CD4-positive, alpha-beta T cell (primary cell): ENCODE measurements at places on chromosomes 6 and 20. TPM values are rescaled to one million over a fixed set of nuclear protein-coding genes. Genes with fewer than 3 reads are reported as not detected.
A peak's percentile ranks its signal among the peaks of the same experiment; 100 is the strongest.

ZNF311 gene
- total RNA-seq: 0.31 TPM

EYS gene
- total RNA-seq: not detected

HCRTR2 gene
- not detected for total RNA-seq

SOX18 gene
- total RNA-seq: not detected

FOXQ1 gene
- not detected for total RNA-seq

OSER1 gene
- 172 TPM for total RNA-seq

SLC52A3 gene
- not detected for total RNA-seq

SYNDIG1 gene
- not detected for total RNA-seq

DNA sequence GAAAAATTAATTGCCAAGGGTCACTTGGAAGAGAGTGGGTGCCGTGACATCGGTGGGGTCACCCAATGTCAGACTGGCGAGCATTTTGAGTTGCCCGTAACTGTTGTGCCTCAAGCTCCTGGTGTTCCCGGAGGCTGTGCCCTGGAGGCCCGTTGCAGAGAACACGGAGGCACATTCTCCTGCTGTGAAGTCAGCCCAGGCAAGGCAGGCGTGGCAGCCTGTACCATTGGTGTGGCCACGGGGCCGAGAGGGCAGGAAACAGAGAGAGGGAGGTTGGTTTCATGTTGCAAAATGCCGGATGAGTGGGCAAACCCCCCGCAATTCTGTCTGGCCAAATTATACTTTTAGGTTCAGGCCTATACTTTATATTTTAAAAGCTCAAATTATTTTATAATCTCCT is 81.2 kb downstream of the THBS2 start:
- no peak overlapping the region for H3K27ac ChIP-seq
- no peaks in the 10 kb centered on the region for H3K36me3 ChIP-seq
- no peak for DNase-seq
- no peaks in the 10 kb centered on the region for H3K27me3 ChIP-seq
- no peak overlapping the region for H3K4me3 ChIP-seq

- H3K27me3 ChIP-seq: no peaks in the 10 kb centered on the region
- no peak overlapping the region for H3K4me3 ChIP-seq
- H3K27ac ChIP-seq: no peak overlapping the region
- H3K4me1 ChIP-seq: peaks cover 13% of the 10 kb centered on the region
These were observed 2.0 kb upstream of the CAPN11 start for GRCh38 chr6:44156494-44157151.

DNA sequence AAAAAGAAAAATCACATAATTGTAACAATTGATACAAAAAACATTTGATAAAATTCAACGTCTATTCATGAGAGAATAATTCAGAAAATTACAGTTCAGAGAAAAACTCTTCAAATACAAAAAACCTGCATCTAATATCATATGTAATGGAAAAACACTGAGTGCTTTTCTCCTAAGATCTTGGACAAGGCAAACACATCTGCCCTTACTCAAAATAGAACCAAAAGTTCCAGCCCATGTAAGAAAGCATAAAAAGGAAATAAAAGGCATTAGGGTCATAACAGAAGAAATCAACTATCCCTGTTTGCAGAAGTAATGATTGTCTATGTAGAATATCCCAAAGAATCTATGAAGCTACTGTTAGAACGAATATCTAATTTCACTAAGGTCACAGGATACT is 721.4 kb downstream of the RFPL4B start:
- no peak for DNase-seq
- no peaks in the 10 kb centered on the region for H3K36me3 ChIP-seq
- no peak overlapping the region for H3K4me3 ChIP-seq
- H3K27ac ChIP-seq: no peak overlapping the region
- no peaks in the 10 kb centered on the region for H3K27me3 ChIP-seq

GRCh38 chr6:92361990-92362389 is 1057.4 kb downstream of the EPHA7 start:
- no peak for DNase-seq
- H3K27me3 ChIP-seq: no peaks in the 10 kb centered on the region
- no peak overlapping the region for H3K4me3 ChIP-seq
- H3K36me3 ChIP-seq: no peaks in the 10 kb centered on the region
- H3K27ac ChIP-seq: no peak overlapping the region

GRCh38 chr6:159062564-159062945 is 17.8 kb upstream of the TAGAP start:
- peaks cover 63% of the 10 kb centered on the region for H3K4me1 ChIP-seq
- no peaks in the 10 kb centered on the region for H3K36me3 ChIP-seq
- H3K4me3 ChIP-seq: peak overlapping the region; percentile 17
- DNase-seq: peak; percentile 63
- no peaks in the 10 kb centered on the region for H3K27me3 ChIP-seq

DNA sequence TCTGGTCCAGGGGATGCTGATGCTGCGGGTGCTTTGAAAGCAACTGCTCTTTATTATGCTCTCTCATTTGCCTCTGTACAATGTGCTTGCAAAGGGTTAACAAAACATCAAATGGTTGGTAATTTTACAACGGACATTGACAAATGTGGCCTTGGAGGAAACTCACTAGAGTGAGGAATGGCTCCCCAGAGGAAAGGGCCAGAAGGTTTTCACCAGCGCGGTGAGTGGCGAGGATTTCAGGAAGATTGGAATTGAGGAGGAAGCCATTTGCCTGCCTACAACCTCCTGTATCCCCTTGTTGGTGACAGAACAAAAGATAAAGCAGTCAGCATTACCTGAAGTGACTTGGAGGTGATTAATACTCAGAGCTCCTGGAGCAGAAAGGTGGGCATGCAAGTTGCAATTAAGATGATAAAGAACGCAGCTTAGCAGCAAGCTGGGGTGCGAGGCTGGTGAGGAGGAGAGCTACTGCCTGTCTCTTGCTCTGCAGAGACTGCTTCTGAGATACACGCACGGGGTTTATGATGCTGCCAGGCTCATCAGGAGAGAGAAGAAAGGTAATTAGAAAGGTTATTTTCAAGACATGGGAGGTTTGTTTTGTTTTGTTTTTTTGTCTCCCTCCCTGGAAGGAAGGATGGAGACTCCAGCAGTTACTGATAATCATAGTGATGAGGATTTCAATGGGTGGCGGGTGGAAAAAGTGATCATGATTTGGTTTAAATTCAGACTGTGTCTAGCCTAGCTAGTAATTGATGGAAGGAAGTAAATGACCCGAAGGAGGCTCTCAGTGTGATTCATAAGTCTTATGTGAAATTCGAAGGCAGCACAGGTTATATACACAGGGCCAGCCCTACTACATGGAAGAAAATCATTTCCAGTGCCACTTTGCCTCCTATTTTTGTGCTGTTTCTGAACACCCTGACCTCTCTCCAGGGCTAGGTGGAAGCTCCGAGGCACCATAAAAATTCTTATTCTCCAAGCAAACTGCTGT is 141.6 kb upstream of the DTNBP1 start:
- no peaks in the 10 kb centered on the region for H3K36me3 ChIP-seq
- H3K4me3 ChIP-seq: no peak overlapping the region
- no peaks in the 10 kb centered on the region for H3K4me1 ChIP-seq
- H3K27me3 ChIP-seq: no peaks in the 10 kb centered on the region
- DNase-seq: no peak

- H3K27ac ChIP-seq: no peak overlapping the region
- no peaks in the 10 kb centered on the region for H3K36me3 ChIP-seq
- no peak overlapping the region for H3K4me3 ChIP-seq
- no peak for DNase-seq
These were observed 49.8 kb upstream of the SSTR4 start for GRCh38 chr20:22985239-22985778.

GRCh38 chr6:71393981-71394432 is 105.4 kb downstream of the OGFRL1 start:
- H3K27ac ChIP-seq: no peak overlapping the region
- H3K4me1 ChIP-seq: no peaks in the 10 kb centered on the region
- no peaks in the 10 kb centered on the region for H3K36me3 ChIP-seq
- no peaks in the 10 kb centered on the region for H3K27me3 ChIP-seq
- no peak for DNase-seq

DNA sequence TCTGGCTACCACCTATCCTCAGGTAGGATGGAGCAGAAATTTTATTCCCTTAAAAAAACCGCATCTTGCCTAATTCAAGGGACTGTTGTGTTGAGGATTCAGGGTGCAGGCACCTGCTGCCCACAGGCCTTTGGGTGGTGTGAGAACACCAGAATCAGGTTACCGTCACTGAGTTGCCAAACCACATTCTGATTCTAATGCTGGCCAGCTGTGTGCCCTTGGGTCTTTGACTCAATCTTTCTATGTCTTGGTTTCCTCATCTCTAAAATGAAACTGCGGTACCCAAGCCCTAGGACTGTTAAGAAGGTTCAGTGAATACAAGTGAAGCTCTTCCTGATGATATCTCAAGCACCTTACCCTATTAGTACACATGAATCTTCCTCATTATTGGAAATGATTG is 827.3 kb downstream of the DHX35 start:
- H3K27ac ChIP-seq: no peak overlapping the region
- DNase-seq: no peak
- no peaks in the 10 kb centered on the region for H3K36me3 ChIP-seq
- H3K4me3 ChIP-seq: no peak overlapping the region
- H3K4me1 ChIP-seq: no peaks in the 10 kb centered on the region
- no peaks in the 10 kb centered on the region for H3K27me3 ChIP-seq

DNA sequence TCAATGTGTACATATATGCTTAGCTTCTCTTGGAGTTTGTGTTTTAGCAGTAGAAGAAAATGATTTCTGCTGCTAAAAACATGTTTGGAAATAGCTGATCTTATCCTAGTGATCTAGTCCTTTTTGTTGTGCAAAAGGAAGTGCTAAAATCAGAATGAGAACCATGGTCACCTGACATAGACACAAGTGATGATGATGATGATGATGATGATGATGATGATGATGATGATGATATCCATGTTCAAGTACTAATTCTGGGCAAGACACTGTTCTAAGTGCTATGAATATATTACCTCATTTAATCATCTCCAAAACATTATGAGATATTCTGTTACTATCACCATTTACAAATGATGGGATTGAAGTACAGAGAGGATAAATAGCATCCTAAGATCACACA is 79.8 kb downstream of the ANKEF1 start:
- no peaks in the 10 kb centered on the region for H3K4me1 ChIP-seq
- no peak for DNase-seq
- no peaks in the 10 kb centered on the region for H3K27me3 ChIP-seq
- no peaks in the 10 kb centered on the region for H3K36me3 ChIP-seq

GRCh38 chr6:148657048-148657447 is 89.8 kb upstream of the UST start:
- H3K4me3 ChIP-seq: no peak overlapping the region
- no peak overlapping the region for H3K27ac ChIP-seq
- no peaks in the 10 kb centered on the region for H3K36me3 ChIP-seq
- no peak for DNase-seq

DNA sequence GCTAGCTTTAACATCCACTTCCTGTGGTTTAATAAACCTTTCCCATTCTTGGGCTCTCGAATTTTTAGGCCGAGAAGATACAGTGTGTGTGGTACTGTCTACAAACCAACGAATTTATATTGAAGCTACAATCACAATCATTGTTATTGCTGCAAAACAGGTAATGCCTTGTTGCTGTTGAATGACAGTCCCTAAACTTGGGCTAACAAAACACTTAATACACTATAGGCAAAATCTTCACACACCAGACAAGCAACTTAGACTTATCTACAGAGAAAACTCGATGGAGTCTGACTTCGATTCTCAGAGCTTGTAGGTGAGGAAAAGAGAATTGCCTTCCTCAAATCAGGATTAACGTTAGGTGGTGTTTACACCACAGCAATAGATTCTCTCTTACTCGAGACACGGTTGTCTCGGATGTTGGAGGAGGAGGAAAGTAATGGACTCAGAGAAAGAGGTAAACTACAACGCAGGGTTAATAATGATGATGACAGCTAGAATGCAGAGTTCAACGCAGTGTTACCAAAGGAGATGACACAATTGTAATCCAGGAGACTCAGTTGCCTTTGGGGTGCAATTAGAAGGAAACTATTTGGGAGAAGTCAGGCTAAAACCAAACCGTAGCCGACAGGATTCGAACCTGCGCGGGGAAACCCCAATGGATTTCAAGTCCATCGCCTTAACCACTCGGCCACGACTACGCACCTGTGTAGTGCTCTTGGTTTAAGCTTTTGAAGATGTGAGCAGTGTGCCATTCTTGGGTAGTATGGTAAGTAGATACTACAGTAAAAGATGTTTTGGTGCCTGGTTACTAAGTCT is 32.5 kb upstream of the ZNF184 start:
- no peak for DNase-seq
- H3K36me3 ChIP-seq: no peaks in the 10 kb centered on the region
- H3K4me3 ChIP-seq: no peak overlapping the region
- no peak overlapping the region for H3K27ac ChIP-seq

DNA sequence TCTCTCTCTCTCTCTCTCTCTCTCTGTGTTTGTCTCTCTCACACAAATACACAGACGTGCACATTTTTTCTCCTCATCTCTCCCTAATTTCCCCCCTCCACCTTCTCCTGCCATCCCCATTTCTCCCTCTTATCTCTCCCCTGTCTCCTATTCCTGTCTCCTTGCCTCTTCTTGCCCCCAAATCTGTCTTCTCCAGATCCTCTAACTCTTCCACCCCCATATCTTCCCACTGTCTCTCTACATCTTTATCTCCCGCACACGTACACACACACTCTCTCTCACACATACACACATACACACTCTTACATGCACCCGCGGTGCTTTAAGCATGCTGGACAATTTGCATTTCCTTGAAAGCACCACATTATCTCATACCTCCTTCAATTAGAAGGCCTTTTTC is 15.9 kb downstream of the KIZ start:
- H3K27ac ChIP-seq: no peak overlapping the region
- H3K27me3 ChIP-seq: no peaks in the 10 kb centered on the region
- H3K4me3 ChIP-seq: no peak overlapping the region
- H3K4me1 ChIP-seq: no peaks in the 10 kb centered on the region
- peaks cover 28% of the 10 kb centered on the region for H3K36me3 ChIP-seq

GRCh38 chr6:130890521-130890971 is 63.3 kb downstream of the SMLR1 start:
- H3K4me3 ChIP-seq: no peak overlapping the region
- H3K27ac ChIP-seq: no peak overlapping the region
- no peaks in the 10 kb centered on the region for H3K36me3 ChIP-seq
- DNase-seq: no peak

DNA sequence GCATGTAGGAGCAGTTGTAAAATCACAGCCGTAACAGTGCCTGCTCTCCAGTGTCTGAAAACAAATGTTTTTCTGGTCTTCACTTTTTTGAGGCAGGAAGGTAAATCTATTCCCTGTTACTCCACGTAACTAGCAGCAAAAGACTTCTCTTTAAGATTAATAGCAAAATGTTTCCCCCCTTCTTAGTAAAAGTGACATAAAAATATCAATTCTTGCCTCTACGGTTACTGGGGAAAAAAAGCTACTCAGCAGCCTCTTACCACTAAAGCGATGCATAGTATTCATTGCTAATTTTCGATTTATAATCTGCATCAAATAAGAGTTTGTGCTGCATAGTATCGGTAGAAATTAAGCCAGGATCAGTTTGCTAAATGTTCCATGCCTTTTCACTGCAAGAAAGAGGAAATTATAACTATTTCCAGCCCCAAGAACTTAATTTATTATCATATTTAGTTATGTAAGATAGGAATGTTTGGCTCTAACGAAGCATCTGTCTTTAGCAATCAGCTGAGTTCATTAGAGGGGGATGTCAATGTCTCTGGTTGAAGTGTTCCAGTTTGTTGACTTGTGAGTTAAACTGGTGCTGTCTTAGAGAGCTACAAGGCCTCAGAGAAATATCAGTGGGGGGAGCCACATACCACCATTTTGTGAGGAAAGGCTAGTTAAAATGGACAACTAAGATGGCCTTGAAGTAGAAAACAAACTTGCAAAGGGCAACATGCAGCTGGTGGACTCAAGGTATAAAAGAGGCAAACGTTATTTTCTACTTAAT is 617 bp upstream of the TSPYL1 start:
- DNase-seq: no peak
- peaks cover 24% of the 10 kb centered on the region for H3K36me3 ChIP-seq
- peaks cover 38% of the 10 kb centered on the region for H3K4me1 ChIP-seq
- peak overlapping the region; percentile 99 for H3K27ac ChIP-seq
- peak overlapping the region; percentile 76 for H3K4me3 ChIP-seq
